ENCODE measurements at places on chromosomes 1 and 21.

- no peak for DNase-seq
These were observed 35.5 kb downstream of the RHOU start for GRCh38 chr1:228770779-228771223.

DNA sequence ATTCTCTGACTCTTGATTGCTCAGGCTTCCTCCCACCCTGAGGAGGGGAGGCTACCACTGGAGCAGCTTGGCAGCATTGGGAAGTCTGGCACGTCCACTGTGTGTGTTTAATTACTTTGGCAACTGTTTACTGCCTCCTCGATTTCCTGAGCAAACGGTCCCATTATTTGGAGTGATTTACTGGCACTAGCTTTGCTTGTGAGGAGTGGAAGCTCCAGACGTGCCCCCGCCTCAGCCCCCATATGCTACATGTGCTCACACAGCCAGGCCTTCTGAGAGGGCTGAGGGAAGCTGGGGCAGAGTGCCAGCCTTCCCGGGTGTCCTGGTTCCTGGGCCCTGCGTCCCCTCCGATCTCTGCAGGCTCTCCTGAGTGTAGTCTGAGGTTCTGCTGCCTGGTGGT lies 306.2 kb downstream of the PTPRU start:
- no peak for DNase-seq

DNA sequence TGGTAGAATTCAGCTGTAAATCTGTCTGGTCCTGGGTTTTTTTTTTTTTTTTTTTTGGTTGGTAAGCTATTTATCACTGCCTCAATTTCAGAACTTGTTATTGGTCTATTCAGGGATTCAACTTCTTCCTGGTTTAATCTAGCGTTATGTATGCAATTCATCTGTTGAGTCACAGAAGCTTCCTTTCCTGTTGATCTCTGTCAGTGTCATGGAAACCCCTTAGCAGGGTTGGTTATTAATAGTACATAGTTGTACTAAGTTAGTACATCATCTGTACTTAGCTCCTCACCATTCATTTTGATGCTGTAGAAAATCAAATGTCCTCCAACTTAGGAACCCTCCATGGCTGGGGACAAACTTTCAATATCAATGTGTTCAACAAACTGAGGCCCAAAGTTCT lies 51.0 kb upstream of the BARHL2 start:
- DNase-seq = no peak

- no peak for DNase-seq
These were observed 239.0 kb upstream of the PTBP2 start for GRCh38 chr1:96482616-96483015.

DNA sequence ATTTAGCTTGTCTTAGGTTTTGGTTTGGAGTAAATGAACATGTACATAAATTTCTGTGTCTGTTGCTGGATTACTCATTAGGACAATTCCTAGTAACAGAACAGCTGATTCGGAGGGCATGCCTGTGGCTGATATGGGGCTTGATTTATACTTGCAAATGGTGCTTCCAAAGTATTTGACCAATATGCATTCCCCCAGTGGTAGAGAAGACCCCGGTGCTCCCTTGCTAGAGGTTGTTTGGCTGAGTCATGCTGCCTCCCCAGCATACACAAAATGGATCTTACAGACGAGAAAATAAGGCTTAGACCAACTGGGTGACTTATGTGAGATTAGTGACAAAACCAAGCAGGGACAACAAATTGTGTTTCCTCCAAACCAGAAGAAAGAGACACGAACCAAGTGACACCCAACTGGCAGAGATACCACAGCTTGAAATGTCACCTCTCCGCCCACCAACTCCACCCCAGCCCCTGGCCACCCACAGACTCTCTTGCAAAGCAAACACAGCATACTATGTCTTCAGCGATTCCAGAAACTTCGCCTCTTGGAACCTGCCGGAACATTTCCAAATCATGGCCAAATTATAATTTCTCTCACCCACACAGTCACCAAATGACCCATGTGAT lies 75.9 kb upstream of the ETS2 start:
- no peak for DNase-seq

DNA sequence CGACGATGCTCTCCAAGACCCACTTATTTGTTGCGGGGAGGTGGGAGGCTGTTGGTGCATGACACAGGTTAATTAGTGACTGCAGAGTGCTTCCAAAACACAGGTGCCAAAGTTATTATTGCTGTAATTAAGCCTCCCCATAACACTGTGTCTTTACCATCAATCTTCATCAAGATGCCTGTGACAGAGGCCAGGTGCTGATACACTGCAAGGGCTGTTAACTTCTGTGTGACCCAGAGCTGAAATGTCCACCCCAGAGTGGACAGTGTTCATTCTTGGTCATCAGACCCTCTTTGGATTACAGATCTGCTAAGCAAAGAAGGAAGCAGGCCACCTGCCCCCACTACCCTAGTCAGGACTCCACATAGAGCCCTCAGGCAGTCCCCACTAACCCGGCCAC lies 55.5 kb downstream of the CAPN8 start:
- DNase-seq = no peak

GRCh38 chr1:66563941-66564630 lies 30.1 kb downstream of the SGIP1 start:
- no peak for DNase-seq

DNA sequence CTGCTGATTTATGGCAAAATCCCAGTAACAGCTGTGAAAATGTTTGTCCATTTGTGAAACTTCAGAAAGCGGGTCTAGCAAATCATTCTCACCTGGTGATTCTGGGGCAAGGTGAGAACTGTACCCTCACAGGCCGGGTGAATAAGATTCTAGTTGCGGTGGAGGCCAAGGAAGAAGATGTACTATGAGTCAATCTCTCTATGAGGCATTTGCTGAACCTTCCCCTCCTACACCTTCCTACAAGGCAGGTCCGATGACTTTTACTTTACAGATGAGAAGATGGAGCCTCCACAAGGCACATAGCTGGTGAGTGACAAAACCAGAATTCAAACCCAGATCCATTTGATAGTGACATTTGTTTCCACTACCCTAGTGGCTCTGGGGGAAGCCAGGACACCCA lies 72.7 kb downstream of the BACH1 start:
- DNase-seq = no peak

- DNase-seq = no peak
These were observed 124.0 kb downstream of the EDEM3 start for GRCh38 chr1:184630679-184631060.

DNA sequence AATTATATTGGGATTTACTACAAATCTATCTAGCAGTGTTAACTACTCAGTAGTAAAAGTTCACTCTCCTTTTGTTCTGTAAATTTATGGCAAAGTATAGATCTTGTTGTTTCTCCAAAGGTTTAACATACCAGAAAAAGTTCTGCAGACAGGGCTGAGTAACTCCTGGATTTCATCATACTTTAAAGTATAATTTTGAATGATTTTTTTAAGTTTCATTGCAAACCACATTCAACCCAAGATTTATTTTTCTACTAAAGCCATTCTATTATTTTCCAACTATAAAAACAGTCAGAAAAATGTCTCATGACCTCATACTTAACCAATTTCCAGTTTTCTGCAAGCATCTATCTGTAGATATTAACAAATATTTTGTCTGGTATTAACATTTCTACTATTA lies 585.8 kb upstream of the ZRANB2 start:
- no peak for DNase-seq

DNA sequence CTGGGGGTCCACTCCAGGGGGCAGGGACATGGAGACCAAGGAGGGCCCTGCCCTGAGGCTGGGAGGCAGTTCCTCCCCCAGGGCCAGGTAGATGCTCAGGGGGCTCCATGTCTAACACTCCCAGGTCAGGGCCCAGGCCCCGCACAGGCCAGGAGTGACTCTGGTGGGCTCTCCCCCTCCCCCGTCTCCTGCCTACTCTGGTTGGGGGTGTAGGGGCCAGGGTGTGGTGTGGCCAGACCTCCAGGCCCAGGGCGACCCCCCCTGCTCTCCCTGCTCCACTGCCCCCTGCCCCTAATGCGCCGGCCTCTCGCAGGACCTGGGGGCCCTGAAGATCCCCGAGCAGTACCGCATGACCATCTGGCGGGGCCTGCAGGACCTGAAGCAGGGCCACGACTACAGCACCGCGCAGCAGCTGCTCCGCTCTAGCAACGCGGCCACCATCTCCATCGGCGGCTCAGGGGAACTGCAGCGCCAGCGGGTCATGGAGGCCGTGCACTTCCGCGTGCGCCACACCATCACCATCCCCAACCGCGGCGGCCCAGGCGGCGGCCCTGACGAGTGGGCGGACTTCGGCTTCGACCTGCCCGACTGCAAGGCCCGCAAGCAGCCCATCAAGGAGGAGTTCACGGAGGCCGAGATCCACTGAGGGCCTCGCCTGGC lies 19.7 kb upstream of the CCDC27 start:
- no peak for DNase-seq

DNA sequence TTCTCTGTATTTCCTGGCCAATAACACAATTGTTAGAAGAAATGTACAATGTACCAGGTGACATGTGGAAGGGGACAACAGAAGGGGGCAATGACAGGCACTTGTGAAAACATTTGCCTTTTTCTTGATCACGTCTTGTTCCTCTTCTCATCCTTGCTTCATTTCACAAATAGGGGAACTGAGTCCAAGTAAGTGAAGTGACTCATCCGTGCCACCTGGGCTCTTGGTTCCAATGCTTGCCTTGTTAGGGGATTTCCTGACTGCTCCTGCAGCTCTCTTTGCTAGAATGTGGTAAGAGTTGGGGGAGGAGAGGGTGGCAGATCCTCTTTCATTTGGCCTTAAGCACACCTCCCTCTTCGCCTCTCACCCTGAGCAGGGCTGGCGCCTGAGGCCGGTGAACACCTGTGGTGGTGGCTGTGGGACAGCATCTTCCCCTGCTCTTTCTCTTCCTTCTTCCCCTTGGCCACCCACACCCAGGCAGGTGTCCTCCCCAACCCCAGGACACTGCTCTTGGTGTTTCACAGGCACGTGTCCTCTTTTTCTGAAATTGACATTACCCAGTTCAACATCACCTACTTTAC lies 2.2 kb upstream of the RHEX start:
- no peak for DNase-seq

DNA sequence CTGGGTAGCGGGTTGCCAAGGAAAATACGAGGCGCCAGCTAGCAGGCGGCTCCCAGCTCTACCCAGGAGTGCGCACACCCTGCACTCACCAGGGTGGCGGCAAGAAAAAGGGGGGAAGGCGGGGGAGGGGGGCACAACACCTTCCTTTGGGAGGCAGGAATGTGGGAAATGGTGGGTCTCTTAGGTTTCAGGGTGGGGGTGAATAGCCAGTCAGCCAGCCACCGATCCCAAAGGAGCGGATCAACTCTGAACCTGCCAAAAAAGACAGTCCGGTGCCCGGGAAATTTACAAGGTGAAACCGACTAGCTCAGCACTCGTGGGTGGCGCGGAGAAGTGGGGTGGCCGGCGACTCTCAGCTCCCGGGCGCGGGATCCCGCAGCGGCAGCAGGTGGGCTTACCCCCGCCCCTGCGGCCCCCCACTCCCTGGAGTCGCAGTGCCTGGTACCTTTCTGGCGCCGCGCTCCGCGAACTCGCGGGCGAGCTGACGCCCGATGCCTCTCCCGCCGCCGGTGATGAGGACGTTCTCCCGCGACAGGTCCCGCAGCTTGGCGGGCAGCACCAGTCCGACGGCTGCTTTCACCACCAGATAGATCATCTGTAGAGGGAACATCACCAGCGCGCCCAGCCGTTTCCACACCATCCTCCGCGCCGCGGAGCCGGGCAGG lies 1.2 kb downstream of the DHRS3 start:
- no peak for DNase-seq

GRCh38 chr1:109398343-109399225 lies 866 bp upstream of the SORT1 start:
- no peak for DNase-seq

GRCh38 chr21:32334980-32335531 lies 36.4 kb downstream of the MRAP start:
- peak; percentile 32 for DNase-seq

- no peak for DNase-seq
These were observed 462.6 kb upstream of the ADGRL4 start for GRCh38 chr1:79469139-79469538.

DNA sequence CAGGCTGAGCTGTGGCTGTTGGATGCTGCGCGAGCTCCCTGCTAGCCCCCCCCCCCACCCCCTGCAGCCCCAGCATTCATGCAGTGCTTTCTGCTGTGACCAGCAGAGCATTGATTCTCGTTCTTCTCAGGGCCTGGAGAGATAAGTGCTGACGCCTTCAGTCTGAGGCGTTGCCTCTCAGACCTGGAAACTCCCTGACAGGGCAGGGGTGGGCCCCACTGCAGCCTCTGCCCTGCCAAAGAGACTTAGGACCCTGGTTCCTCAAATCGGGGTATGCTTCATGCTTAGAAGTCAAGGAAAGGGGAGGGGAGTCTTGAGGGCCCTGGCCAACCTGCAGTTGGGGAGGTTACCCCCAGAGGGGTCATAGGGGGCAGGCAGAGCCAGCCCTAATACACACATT lies 38.5 kb downstream of the PTPRF start:
- no peak for DNase-seq

Measured in C1 segment of cervical spinal cord (tissue), 14 donors.